ENCODE measurements at places on chromosomes 2 and 18. TPM values are rescaled to one million over a fixed set of nuclear protein-coding genes. Genes with fewer than 3 reads are reported as not detected.
A peak's percentile ranks its signal among the peaks of the same experiment; 100 is the strongest.

GRCh38 chr18:9916077-9916639 lies 2.3 kb downstream of the VAPA start:
- H3K27ac ChIP-seq, result peak overlapping the region; percentile 96
- no peak for DNase-seq
- no peaks in the 10 kb centered on the region for H3K27me3 ChIP-seq
- H3K4me1 ChIP-seq, result peaks cover 21% of the 10 kb centered on the region
- no peaks in the 10 kb centered on the region for H3K36me3 ChIP-seq

DNA sequence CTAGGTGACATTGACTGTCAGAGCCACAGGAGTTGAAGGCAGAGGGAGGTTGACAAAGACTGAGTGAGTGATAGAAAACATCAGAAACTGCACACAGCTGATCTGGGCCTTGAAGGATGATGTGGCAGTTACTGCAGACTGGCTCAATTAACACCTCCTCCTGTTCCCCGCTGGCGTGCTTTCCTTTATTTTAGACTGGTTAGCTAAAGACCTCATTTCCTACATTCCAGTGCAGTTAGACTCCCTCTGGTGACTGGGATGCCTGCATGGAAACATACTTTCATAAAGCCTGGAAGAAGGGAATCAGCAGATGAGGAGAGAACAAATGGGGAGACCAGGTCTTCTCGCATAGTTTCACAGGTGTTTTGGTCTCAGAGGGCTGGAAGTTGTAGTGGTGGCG lies 7.1 kb downstream of the TPGS2 start:
- H3K4me1 ChIP-seq, result no peaks in the 10 kb centered on the region
- peaks cover 35% of the 10 kb centered on the region for H3K36me3 ChIP-seq
- no peak overlapping the region for H3K4me3 ChIP-seq
- H3K27me3 ChIP-seq, result no peaks in the 10 kb centered on the region
- H3K27ac ChIP-seq, result no peak overlapping the region
- no peak for DNase-seq

GRCh38 chr18:31791817-31792579 lies 31.3 kb upstream of the SLC25A52 start:
- H3K36me3 ChIP-seq, result no peaks in the 10 kb centered on the region
- no peak overlapping the region for H3K27ac ChIP-seq
- H3K27me3 ChIP-seq, result no peaks in the 10 kb centered on the region
- H3K4me1 ChIP-seq, result peaks cover 4% of the 10 kb centered on the region

MRO gene
- total RNA-seq, result 0.40 TPM

- H3K27ac ChIP-seq, result peak overlapping the region; percentile 68
- peaks cover 55% of the 10 kb centered on the region for H3K27me3 ChIP-seq
- DNase-seq, result no peak
- H3K4me1 ChIP-seq, result peaks cover 29% of the 10 kb centered on the region
- no peaks in the 10 kb centered on the region for H3K36me3 ChIP-seq
Measured at GRCh38 chr2:99600981-99601651, 111.3 kb upstream of the REV1 start.

- no peak for DNase-seq
- no peak overlapping the region for H3K4me3 ChIP-seq
- H3K36me3 ChIP-seq, result no peaks in the 10 kb centered on the region
- H3K27me3 ChIP-seq, result no peaks in the 10 kb centered on the region
- H3K27ac ChIP-seq, result peak overlapping the region; percentile 67
Measured at GRCh38 chr2:30272761-30273573, 41.6 kb downstream of the LBH start.

DNA sequence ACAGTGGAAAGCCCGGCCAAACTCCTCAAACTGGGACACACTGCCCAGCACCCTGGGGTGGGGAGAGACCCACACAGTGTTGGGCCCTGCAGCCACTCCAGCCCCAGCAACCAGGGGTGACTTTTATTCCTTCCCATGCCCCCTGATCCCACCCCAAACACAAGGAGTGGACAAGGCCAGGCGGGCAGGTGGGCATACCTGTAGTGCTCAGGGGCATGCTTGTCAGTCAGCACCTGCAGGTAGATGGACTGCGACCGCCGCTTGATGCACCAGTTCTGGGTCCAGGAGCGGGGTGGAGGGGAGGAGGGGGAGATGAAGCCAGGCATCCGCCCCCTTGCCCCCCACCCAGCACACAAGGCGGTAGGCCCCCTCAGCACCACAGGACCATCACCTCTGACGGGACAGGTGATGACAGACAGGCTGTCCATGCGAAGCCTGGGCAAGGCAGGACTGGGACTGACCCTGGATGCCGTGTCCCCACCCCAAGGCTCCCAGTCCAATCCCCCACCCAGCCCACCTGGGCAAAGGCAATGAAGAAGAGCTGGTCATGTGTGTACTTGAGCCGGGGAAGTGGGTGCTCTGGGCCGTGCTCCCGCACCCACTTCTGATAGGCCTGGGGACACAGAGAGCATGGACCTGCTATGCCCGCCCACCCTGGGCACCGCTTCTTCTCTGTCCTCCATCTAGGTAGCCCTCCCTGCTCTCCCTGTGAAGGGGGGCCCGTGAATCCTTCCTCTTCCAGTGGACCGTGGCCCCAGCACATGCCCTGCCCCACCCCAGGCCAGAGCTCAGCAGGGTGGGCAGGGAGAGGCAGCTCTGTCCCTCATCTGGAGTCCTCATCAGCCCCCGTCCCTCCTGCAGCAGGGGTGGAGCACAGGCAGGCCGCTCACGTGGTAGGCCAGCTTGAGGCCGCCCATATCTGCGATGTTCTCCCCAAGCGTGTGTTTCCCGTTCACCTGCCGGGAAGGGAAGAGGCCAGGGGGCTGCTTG lies 7.1 kb downstream of the ECEL1 start:
- no peak for DNase-seq
- peaks cover 77% of the 10 kb centered on the region for H3K27me3 ChIP-seq
- H3K4me1 ChIP-seq, result peaks cover 4% of the 10 kb centered on the region
- H3K4me3 ChIP-seq, result no peak overlapping the region

GRCh38 chr18:73973972-73974371 lies 173.7 kb downstream of the FBXO15 start:
- no peaks in the 10 kb centered on the region for H3K4me1 ChIP-seq
- H3K27ac ChIP-seq, result no peak overlapping the region
- H3K4me3 ChIP-seq, result no peak overlapping the region
- no peaks in the 10 kb centered on the region for H3K36me3 ChIP-seq
- H3K27me3 ChIP-seq, result peaks cover 22% of the 10 kb centered on the region
- DNase-seq, result no peak

DNA sequence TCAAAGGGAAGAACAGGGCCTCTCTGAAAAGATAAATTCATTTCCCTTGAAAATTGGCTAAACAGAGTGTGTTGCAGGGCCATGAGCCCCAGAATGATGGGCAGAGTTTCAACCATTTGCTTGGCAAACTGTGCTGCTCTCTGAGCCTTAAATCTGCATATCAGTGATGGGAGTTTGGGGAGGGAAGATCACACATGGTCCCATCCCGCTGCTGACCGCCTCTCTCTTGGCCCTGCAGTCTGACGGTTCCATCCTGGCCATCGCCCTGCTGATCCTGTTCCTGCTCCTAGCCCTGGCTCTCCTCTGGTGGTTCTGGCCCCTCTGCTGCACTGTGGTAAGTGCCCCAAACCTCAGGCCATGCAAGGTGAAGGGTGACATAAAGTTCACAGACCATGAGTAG lies 139.0 kb downstream of the ANTXR1 start:
- H3K27me3 ChIP-seq, result no peaks in the 10 kb centered on the region
- peaks cover 34% of the 10 kb centered on the region for H3K4me1 ChIP-seq
- H3K27ac ChIP-seq, result no peak overlapping the region
- DNase-seq, result no peak

DNA sequence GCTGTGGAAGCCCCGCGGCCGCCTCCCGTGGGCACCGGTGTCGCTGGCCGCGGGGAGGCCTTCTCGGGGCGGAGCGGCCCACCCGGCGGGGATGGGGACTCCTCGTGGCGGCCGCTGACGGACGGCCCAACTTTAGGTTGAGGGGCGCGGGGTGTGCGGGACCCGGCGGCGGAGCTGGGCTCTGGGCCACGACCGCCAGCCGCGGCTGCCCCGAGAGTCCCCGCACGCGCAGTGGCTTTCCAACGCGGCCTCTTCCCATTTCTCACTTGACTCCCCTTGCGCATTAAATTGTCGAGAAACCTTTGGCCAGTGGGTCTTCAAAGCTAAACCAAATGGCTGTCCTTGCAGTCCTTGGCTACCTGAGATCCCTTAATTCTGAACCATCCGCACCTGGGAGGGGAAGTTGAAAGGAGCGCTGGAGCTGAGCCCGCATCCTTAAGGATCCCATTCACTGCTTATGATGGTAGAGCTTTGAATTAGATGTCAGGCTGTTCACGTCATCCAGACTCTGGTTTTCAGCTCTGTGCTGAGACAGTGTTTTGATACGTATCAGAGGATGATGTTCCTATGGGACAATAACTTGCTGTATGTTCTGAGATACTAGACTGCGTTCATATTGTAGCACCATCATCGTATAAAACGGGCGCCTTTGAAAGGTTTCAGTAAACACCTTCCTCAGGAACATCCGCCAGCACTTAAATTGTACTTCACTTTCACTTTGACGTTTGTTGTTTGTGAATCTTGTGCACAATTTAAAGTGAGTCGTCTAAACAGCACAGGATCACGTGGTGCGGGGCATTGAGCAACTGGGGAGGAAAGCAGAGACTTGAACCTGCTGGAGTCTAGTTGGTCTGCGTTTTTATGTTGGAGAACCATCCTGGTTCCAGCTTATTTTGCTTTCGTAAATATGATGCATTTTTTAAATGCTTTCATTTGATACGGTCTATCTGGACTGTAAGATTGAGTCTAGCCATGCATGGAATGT lies 874 bp downstream of the CLIP4 start:
- H3K4me1 ChIP-seq, result peaks cover 33% of the 10 kb centered on the region
- peak overlapping the region; percentile 86 for H3K4me3 ChIP-seq
- H3K27ac ChIP-seq, result peak overlapping the region; percentile 89
- H3K36me3 ChIP-seq, result no peaks in the 10 kb centered on the region
- no peaks in the 10 kb centered on the region for H3K27me3 ChIP-seq

TAF4B gene
- 3.8 TPM for total RNA-seq

- H3K36me3 ChIP-seq, result no peaks in the 10 kb centered on the region
- no peaks in the 10 kb centered on the region for H3K27me3 ChIP-seq
- no peak overlapping the region for H3K4me3 ChIP-seq
Measured at GRCh38 chr2:181121996-181122395, 141.6 kb downstream of the UBE2E3 start.

ZSWIM2 gene
- total RNA-seq, result not detected

DNA sequence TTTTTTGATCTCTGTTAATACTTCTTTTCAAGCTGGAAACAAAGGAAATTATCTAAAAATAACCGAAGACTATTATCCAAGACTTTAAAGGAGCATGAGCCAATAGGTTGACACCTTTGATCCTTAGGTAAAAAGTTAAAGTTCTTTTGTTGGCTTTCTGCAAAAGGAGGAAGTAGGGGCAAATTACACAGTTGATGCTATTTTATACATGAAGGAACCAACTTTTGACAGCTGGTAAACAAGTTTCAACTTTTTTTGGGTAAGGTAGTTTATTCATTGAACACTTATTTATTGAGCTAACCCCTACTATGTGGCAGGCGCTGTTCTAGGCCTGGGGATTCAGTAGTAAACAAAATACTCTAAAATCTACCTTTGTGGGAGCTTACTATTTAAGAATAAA lies 66.6 kb upstream of the ZEB2 start:
- H3K27ac ChIP-seq, result no peak overlapping the region
- peaks cover 25% of the 10 kb centered on the region for H3K4me1 ChIP-seq
- no peak overlapping the region for H3K4me3 ChIP-seq
- DNase-seq, result no peak
- H3K27me3 ChIP-seq, result no peaks in the 10 kb centered on the region

GRCh38 chr18:65721619-65722018 lies 29.2 kb upstream of the CDH7 start:
- DNase-seq, result no peak
- no peak overlapping the region for H3K27ac ChIP-seq
- H3K36me3 ChIP-seq, result no peaks in the 10 kb centered on the region
- H3K4me3 ChIP-seq, result no peak overlapping the region
- no peaks in the 10 kb centered on the region for H3K27me3 ChIP-seq
- no peaks in the 10 kb centered on the region for H3K4me1 ChIP-seq
